Frontal cortex (tissue), 4 donors: ENCODE measurements at places on chromosomes 1 and 21. TPM values are rescaled to one million over a fixed set of nuclear protein-coding genes. Genes with fewer than 3 reads are reported as not detected.

DNA sequence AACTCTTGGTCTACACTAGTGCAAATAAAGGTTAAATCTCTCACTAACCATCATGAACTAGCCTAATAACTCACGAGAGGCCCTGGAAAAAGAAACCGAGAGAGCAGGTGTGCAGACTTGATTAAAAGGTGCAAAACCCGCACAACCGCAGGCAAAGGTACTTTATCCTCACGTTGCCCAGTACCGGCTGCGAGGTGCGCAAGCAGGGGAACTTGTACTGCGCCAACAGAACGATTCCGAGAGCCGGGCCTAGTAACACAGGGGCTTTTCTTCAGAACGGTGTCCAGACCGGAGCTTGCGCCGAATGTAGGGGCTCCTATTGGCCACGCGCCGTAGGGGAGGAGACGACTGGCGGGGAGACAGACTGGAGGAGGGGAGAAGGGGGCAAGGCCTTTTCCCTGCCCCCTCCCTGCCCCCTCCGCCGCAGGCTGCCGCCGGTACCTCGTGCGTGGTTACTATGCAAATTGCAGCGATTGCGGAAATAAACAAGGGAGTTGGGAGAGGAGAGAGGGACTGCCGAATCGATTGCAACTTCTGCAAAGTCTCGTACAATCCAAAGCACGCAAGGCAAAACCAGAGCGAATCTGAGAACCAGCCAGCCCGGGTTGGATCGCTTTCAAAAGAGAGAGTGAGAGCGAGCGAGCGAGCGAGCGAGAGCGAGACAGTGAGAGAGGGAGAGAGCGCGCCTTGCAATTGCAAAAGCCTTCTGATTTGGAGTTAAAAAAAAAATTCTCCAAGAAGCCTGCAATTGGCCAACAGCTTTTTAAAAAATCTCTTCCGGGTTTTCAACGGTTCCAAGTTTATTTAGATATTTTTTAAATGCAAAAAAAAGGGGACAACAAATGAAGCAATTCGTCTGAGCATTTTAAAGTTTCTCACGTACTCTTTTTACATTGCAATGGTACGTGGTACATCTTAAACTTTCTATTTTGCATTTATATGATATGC, 5.4 kb upstream of the NFIA start:
- no peak for DNase-seq

DNA sequence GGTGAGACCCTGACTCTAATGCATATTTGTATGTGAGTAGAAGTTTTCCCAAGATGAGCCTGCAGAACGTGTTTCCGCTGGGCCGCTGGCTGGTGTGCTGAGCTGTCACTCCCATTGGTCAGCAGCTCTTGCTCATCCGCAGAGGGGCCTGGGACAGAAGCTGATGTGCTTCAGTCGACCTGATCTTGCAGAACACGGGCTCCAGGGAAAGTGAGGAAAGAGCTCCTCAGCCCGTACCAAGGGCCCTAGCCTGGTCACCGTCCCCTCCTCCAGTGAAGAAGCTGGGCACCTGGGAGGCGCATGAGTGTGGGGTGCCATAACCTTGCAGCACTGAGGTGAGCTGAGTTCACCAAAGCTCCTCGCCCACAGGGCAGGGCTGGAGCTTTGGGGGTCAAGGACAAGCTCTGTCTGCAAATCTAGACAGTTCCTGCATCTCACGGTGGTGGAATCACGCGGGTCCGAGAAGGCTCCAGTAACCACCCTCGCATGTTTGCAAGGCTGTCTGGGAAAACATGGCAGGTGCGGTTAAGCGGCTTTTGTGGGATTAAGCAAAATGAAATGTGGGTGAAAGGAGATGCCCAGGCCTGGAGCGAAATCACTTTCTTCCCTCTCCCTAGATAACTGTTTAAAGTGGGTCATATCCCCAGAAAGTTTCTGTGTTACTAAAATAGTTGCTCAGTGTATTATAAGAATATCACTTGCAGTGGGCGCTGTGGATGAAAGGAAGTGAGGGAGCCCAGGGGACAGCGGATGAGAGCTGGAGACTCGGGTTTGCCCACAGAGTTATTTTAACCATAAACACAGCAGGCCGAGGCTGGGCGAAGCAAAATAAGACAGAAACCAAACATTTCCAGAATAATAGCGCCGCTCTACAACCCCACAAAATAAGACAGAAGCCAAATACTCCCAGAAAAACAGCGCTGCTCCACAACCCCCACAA, 33.1 kb upstream of the LRRC3 start:
- DNase-seq: no peak

DNA sequence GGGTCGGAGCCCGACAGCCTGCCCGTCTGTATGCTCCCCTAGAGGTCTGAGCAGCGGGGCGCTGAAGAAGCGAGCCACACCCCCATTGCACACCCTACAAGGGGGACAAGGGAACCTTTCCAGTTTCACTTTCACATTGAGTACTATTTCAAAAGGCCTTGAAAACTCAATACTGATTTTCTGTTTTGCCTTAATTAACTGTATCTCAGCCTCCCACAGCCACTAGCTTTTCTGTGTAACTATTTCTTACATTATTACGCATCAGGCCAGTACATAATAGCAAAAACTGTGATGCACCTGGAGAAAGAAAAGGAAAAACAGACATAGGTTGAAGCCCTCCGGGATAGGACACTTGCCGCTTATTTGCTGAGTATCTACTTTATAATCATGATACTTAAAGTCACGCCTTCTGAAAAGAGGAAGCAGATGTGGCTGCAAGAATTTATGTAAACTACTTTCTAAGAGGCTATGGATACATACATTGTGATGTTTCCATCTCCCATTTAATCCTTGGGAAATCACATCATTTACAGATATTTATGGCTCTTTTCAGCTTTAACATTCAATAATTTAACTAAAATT, 1719.5 kb downstream of the MRPL39 start:
- DNase-seq: no peak

DNA sequence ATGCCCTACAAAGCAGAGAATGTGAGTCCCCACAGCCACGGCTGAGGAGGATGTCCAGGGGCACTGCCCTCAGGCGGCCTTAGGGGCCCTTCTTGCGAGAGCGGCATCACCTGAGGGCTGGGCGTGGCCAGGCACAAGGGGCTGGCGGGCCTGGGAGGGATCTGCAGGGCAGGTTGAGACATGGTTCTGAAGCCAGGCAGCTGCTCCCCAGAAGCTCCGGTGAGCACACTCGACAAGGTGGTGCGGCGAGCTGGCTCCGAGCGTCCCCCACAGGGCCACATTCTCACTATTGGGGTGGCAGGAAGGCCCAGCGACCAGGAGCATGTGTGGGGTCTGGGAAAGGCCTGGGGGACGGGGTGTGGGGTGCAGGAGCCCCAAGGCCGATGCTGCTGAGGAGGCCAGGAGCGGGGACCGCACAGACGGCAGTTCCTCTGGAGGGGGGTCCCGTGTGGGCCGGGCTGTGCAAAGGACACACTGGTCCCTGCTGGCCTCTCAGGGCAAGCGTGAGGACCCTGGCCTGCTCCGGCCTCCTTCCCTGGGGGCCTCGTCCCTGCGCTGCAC, 47.2 kb downstream of the MORN1 start:
- no peak for DNase-seq

- no peak for DNase-seq
These were observed 1922.8 kb downstream of the MRPL39 start for GRCh38 chr21:23684431-23684830.

Gene FCRL5
- not detected for total RNA-seq

Gene PTPRU
- 30.2 TPM for total RNA-seq

Gene ALPL
- 4.9 TPM for total RNA-seq
